Caco-2 (cell line): ENCODE measurements at places on chromosomes 12 and 14. TPM values are rescaled to one million over a fixed set of nuclear protein-coding genes. Genes with fewer than 3 reads are reported as not detected.

DNA sequence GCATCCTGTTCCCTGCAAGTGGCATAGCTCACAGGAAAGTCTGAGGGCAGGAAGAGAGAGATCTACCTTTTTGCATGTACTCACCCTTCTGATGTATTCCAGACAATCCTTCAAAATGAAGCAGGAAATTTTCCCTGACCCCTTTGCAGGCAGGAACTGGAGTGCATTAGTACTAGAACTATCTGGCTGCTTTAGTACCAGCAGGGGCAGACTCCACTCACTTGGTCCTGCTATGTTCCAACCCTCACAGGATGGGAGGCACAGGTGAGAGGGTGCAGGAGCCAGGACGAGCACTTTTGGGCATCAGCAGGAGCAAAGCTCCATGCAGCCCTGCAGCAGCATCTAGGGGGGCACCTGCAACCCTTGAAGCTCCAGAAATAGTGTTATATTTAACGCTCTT, 116.3 kb upstream of the IGF1 start:
- DNase-seq = no peak

GRCh38 chr14:77580964-77581505, 35.4 kb downstream of the SPTLC2 start:
- no peak for DNase-seq

GRCh38 chr14:77615361-77616132, 890 bp downstream of the SPTLC2 start:
- DNase-seq = no peak

- DNase-seq = no peak
Observed at GRCh38 chr12:105955976-105956375, 182.8 kb downstream of the NUAK1 start.

- no peak for DNase-seq
Observed at GRCh38 chr12:80861641-80862378, 75.9 kb downstream of the LIN7A start.

- no peak for DNase-seq
Observed at GRCh38 chr12:5716201-5716600, 228.9 kb downstream of the ANO2 start.

DNA sequence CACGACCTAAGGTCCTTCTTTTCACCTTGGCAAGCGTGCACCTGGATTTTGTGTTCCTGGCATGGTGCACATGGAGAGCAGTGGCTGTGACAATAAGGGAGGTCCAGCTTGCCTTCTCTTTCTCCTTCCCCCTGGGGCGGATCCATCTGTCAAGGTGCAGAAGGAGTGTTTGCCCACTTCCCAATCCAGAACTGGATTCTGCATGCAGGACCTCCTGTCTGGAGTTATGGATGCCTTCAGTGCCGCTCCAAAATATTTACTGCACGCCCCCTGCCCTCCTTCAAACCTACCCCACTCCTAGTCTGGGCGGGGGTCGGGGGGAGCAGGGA, 192.7 kb downstream of the DPF3 start:
- DNase-seq = no peak

- DNase-seq = peak; percentile 95
Observed at GRCh38 chr12:106955377-106956047, at the start of gene TMEM263. Gene TMEM263 (plus strand): TSS chr12:106955907. CDS start chr12:106967117, 11,210 bp downstream.

GRCh38 chr14:99910337-99911309, 117.4 kb downstream of the EML1 start:
- DNase-seq = peak; percentile 23

GRCh38 chr14:51691176-51691575, 39.5 kb downstream of the FRMD6 start:
- DNase-seq = no peak

DNA sequence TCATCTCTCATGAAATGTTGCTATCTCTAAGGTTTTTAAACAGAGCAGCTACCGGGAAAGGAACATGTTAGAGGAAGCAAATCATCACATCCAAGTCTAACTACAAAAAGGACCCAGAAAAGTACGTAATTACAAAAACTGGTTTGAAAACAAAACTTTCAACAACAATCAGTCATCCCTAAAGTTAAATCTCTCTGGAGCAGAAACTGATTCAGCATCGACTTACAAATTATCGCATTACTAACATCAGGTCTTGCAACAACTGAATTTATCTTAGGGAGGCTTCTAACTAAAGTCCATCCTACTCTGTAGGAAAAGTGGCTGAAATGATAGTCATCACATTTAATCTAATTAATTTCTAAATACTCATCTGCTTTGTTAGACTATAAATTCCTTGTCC, 137.0 kb downstream of the MED13L start:
- no peak for DNase-seq

GRCh38 chr14:105080161-105080560, 14.9 kb upstream of the GPR132 start:
- DNase-seq = no peak

- no peak for DNase-seq
Observed at GRCh38 chr14:91727121-91727520, 4.8 kb downstream of the CATSPERB start.

The PPP2R5C gene
- 86.8 and 97.5 TPM in 2 replicates for total RNA-seq

The PTPRQ gene
- total RNA-seq = not detected in 2 replicates

The TRIAP1 gene
- 34.5 and 36.7 TPM in 2 replicates for total RNA-seq

The DLGAP5 gene
- total RNA-seq = 49.7 and 54.1 TPM in 2 replicates

The DAD1 gene
- 151 and 160 TPM in 2 replicates for total RNA-seq

The TRPV4 gene
- not detected in 2 replicates for total RNA-seq

The MLH3 gene
- 23.2 and 24.5 TPM in 2 replicates for total RNA-seq

The KRT74 gene
- total RNA-seq = not detected in 2 replicates

The FOXN4 gene
- total RNA-seq = 0.49 and 0.95 TPM in 2 replicates

The LRP1 gene
- total RNA-seq = 106 and 111 TPM in 2 replicates

The AQP6 gene
- not detected in 2 replicates for total RNA-seq

The INSM2 gene
- 0.14 TPM in 1 of 2 replicates, not detected in the other for total RNA-seq
